ENCODE measurements at places on chromosomes 7 and 10.

DNA sequence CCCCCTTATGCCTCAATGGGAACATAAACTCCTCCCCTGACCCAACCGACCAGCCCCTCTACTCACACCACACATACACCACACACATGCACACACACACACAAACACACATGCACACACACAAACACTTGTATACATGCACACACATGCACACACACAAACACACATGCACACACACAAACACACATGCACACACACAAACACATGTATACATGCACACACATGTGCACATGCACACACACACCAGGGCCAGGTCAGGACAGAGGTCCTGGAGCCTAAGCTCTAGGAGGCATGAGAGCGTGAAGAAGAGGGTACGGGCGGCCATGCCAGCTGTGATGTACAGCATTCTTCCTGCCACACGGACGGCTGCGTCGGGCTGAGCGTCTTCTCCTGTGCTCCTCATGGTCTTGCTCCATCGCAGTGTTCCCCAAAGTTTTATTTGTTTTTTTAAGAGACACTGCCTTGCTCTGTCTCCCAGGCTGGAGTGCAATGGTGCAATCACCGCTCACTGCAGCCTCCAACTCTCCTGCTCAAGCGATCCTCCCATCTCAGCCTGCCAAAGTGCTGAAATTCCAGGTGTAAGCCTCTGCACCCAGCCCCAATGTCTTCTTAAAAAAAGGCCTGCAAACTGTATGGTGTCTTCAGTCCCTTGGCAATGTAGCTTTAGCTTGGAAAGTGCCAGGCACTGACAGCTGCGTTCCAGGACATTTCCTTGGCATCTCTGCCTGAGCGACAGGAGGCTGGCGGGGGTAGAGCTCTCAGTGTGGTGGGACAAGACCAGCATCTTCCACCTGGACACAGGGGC is 38.8 kb upstream of the INPP5A start:
- DNase-seq, result no peak

GRCh38 chr10:484441-484924 is 205.0 kb downstream of the DIP2C start:
- no peak for DNase-seq

- DNase-seq, result no peak
Measured at GRCh38 chr7:34041707-34042106, 136.4 kb downstream of the BMPER start.

GRCh38 chr10:70575486-70575873 is 27.1 kb downstream of the PRF1 start:
- DNase-seq, result no peak

DNA sequence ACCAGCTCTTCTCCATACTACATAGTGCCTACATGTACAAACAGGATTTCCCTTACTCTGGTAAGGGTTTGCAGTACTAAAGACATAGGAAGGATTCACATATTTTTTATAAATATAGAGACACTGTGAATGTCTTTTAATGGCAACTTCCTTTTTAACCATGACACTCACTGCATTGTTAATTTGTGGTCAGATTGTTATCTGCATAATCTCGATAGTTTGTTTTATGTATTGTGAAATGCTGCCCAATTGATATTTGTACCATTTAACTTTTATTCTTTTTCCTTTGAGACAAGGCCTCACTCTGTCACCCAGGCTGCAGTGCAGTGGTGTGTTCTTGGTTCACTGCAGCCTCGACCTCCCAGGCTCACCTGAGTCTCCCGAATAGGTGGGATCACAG is 39.7 kb downstream of the SP8 start:
- DNase-seq, result no peak

DNA sequence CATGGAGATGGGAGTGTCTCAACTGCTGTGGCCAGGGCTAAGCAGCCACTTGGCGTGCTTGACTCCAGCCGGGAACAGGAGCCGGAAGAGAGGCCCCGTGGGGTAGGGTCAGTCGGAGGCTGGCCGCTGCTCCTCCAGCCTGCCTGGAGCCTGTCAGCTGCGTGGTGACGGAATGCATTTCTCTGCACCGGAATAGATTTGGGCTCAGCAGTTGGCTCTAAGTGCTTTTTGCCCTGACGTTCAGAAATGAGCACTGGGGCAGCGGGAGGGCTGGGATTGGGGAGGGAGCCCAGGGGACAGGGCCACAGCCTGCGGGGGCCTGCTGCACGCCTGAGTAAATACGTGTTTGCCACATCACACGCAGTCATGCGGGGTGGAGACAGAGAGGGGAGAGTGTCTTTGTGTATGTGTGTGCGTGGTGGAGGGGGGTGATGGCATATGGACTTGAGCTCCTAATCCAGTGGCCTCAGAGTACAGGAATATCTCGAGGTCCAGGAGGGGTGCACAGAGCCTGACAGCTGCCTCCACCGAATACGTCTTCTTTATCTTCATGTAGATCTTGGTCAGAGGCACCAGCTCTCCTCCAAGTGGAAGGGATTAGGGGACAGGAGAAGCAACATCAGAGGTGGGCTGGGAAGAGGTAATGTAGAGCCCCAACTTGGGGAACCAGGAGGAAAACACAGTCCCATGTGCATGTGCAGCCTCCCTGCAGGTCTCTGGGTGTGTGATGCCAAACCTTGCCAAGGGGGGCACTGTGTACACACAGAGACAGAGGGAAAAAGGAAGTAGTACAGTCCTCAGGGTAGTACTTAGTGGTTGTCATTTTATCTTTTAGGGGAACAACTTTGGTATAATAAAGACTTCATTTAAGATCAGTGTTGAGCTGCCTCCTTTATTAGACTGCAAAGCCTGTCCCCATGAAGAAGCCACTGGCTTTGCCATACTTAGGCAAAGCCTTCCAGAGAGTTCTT is 151.4 kb downstream of the CDH23 start:
- DNase-seq, result peak; percentile 37

DNA sequence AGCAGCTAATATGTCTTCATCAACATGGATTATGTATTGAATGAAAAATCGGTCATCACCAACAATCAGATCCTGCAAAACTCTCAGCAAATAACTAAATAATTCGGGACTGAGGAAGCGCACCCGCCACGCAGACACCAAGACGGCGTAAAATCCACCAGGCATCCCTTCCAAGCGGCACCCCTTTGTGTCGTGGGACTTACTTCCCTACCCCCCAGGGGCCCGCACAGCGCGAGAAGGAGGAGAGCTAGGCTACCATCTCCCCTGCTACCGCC is 721 bp downstream of the ARL3 start:
- DNase-seq, result no peak

GRCh38 chr7:8923164-8923806 is 489.9 kb downstream of the NXPH1 start:
- no peak for DNase-seq

GRCh38 chr10:14124941-14125340 is 205.8 kb downstream of the FRMD4A start:
- no peak for DNase-seq

DNA sequence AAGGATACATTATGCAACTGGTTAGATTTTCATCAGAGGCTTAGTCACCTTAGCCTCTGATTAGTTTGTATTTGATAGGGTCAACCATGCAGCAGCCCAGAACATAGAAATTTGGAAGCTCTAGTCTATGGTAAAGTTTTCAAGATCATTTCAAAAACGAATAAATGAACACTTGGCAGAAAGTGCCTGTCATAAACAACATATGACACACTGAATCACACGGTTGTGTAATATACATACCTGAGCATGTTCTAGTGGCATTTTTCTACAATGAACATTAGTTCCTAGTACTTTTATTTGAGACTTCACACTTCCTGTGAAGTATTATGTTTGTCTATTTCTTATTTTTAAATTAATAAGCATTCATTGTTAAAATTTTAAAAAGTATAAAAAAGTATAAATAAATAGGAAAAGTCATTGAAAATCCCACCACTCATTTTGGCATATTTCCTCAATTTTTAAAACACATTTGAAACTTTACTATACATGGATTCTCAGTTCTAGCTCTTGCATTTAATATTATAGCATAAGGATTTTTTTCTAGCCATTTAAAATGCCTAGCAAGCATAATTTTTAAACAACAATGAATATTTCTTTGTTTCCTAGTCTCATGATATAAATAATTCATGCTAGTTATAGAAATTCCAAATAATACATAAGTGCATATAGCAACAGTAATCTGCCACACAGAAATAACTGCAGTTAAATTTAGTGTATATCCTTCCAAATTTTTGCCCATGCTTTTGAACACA is 25.7 kb upstream of the PRPS1L1 start:
- no peak for DNase-seq

DNA sequence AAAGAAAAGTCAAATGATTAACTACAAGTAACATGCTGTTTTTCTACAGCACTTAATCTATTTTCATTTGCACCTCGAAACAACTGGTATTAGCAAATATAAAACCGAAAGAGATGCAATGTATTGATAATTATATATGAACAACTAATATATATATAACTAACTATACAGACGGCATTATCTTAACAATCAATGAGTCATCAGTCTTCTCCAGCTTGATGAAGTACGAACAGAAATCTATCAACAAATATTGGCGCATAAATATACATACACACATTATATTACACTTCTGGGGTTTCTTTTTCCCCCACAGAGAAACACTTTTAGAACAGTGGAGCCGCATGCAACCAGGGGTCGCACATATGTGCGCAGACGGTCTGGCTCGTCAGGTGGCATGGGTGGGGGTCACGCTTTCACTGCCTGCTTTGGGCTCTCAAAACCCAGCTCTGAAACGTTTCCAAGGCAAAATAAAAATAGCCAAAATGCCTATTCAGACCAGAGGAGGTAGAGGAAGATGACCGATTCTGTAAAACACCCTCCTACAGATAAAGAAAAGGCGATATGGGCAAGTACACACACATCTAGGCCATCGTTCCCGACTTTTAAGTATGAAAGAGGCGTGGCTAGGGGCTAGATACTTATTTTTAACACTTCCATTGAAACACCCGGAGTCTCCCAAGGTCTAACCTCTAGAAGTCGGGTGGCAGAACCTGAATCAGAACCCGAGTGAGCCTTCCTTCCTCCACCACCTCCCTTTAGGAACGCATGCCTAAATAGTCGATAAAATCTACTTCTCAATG is 1.7 kb downstream of the ARHGAP12 start:
- DNase-seq, result no peak

- no peak for DNase-seq
Measured at GRCh38 chr7:48105045-48105444, 16.0 kb downstream of the UPP1 start.

- DNase-seq, result no peak
Measured at GRCh38 chr7:87036985-87037384, 22.5 kb downstream of the ELAPOR2 start.

GRCh38 chr7:25665374-25665773 is 437.1 kb upstream of the NPVF start:
- DNase-seq, result no peak

GRCh38 chr10:109895095-109895818 is 28.1 kb downstream of the XPNPEP1 start:
- DNase-seq, result no peak

GRCh38 chr7:86978808-86979506 is 80.5 kb downstream of the ELAPOR2 start:
- no peak for DNase-seq

- DNase-seq, result no peak
Measured at GRCh38 chr7:7757576-7757975, 39.2 kb upstream of the RPA3 start.

DNA sequence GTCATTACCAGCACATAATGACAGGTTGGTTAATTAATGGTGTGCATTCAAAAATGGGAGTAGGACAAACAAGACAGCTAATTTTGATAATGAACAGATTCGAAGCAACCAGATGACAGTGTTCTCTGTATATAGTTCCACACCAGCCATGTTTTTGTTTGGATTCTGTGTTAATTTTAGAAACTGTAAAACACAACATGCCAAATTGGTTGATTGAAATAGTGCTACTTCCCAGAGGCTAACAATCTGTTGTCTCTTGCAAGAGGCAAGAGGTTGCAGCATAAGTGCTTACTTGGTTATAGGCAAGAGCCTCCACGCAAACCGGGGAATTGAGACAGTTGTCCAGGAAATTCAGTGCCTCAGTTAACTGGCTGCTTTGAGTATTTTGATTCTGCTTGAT is 170.2 kb upstream of the HABP2 start:
- no peak for DNase-seq

- no peak for DNase-seq
Measured at GRCh38 chr7:111140091-111140865, 49.4 kb downstream of the LRRN3 start.

- no peak for DNase-seq
Measured at GRCh38 chr10:30752481-30752881, 122.9 kb upstream of the LYZL2 start.

- DNase-seq, result no peak
Measured at GRCh38 chr7:129771928-129772479, 160.5 kb downstream of the NRF1 start.

DNA sequence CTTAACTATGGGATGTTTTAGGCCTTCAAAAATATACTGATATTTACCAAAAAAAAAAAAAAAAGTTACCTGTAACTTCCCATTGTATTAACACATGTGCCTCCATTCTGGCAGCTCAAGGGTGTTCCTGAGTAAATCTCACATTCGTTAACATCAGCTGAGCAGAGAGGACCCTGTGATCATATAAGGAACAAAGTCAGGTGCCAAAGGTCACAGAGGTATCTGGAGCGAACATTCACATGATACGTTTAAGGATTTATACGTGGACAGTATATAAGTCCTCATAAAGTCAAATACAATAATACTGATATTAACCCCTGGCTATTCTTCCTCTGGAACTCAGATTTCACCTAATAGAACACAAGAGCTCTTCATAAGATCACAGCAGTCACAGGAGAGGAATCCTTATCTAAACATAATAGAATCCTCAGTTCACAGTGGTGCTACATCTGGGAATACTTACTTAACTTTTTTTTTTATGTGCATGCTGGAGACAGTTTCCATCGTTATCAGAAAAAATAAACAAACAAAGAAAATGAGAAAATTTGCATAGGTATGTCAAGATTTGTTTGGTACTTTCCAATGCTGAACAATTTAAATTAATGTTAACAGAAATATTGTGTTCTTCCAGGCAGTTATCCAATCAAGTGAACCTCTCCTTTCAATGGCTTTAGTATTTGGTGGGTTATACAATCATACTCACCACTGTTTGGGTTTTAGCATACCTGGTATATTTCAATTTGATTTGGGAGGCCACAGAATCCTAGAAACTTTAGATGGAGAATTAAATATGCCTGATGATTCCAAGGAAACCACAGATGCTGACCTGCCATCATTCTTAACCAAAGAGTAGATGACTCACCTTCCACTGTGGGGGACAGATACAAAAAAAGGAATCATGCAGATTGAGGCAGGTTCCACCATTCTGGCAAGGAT is 6.6 kb downstream of the CUBN start:
- DNase-seq, result no peak

GRCh38 chr7:134954197-134955082 is 31.9 kb upstream of the AGBL3 start:
- DNase-seq, result no peak

GRCh38 chr10:125213541-125214282 is 53.3 kb upstream of the CTBP2 start:
- DNase-seq, result no peak

GRCh38 chr10:61943674-61944378 is 42.3 kb downstream of the ARID5B start:
- DNase-seq, result no peak

GRCh38 chr10:43864656-43865055 is 216.0 kb upstream of the ZNF32 start:
- no peak for DNase-seq
